NCI-H187 treated with DMSO at 0.1 percent for 48 hours (cell line): ENCODE measurements at places on chromosomes 2 and 18.

- DNase-seq: no peak
Measured at GRCh38 chr2:215836881-215837280, 176.5 kb downstream of the MREG start.

DNA sequence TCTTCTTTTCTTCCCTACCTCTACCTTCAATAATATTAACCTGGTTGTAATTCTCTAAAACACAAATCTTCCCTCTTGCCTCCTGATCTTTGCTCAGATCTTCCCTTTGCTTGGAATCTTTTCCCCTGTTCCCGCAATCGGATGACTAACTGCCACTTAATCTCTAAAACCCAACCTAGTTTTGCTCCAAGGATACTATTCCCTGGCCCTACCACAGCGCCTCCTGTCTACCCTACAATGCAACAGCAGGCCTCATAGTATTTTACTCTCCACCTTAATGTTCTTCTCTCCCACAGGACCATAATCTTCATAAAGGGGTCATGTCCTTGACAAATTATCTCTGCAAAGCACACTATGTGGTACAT is 246.8 kb upstream of the TNP1 start:
- DNase-seq: no peak

- no peak for DNase-seq
Measured at GRCh38 chr2:37549598-37549997, 121.8 kb downstream of the CDC42EP3 start.

GRCh38 chr2:47905386-47906156 is 727 bp downstream of the FBXO11 start:
- no peak for DNase-seq

DNA sequence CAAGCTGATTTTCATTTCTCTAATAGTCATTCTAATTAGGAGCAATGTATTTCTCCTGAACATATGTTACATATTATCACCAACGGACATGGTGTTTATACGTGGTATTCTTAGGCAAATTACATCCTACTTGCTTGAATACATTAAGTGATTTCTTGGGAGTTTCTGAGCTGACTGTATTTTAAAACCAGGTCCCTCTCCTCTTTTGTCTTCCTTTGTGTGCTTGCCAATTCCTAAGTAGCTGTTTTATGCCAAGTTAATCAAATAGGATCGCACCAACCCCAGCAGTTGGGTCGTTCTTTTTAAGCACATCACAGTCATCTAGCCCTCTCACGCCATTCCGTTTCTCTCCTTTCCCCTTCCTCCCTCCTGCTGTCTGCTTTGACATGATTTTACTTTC is 75.4 kb upstream of the MAP2 start:
- no peak for DNase-seq

GRCh38 chr2:181305301-181306123 is 151.7 kb upstream of the ITGA4 start:
- peak; percentile 45 for DNase-seq

DNA sequence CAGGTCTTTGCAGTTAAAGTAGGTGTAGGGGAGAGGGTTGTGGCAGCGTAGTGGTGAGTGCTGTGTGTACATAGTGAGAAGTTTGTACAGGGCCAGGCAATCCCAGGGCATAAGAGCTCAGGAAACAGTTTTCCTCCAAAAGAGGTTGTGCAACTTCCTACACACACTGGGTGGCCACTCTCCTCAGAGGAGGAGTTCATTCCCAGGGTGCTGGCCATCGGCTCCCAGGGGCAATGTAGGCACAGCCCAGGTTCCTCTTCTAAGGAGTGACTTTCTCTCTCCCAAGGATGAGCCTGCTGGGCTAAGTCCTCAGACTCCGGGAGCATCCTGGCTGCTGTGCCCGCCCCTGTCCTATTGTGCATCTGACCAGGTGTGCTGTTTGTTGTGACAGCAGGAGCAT is 3.0 kb downstream of the ACOXL start:
- DNase-seq: no peak

GRCh38 chr2:65863713-65864112 is 431.3 kb upstream of the SPRED2 start:
- DNase-seq: no peak

GRCh38 chr2:31067259-31067658 is 71.0 kb downstream of the GALNT14 start:
- no peak for DNase-seq

- DNase-seq: no peak
Measured at GRCh38 chr18:12640881-12641200, 17.1 kb downstream of the SPIRE1 start.

GRCh38 chr2:60028849-60029565 is 524.4 kb downstream of the BCL11A start:
- DNase-seq: no peak

DNA sequence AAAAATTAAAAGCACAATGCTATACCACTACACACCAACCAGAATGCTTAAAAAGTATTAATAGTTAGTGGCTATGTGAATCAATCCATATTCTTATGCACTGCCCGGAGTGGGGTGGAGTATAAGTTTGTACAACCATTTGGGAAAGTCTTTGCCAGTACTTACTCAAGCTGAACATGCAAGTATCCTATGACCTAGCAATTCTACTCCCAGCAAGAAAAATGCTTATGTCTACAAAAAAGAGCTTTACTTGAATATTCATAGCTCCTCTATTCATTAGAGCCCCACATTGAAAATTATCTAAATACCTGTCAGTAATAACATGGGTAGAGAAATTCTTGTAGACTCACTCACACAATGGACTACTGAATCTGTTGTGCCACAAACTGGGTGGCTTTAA is 21.4 kb upstream of the CNOT11 start:
- no peak for DNase-seq

GRCh38 chr18:77359561-77360314 is 110.1 kb downstream of the GALR1 start:
- DNase-seq: no peak

GRCh38 chr2:195138435-195138834 is 518.6 kb upstream of the SLC39A10 start:
- DNase-seq: no peak

DNA sequence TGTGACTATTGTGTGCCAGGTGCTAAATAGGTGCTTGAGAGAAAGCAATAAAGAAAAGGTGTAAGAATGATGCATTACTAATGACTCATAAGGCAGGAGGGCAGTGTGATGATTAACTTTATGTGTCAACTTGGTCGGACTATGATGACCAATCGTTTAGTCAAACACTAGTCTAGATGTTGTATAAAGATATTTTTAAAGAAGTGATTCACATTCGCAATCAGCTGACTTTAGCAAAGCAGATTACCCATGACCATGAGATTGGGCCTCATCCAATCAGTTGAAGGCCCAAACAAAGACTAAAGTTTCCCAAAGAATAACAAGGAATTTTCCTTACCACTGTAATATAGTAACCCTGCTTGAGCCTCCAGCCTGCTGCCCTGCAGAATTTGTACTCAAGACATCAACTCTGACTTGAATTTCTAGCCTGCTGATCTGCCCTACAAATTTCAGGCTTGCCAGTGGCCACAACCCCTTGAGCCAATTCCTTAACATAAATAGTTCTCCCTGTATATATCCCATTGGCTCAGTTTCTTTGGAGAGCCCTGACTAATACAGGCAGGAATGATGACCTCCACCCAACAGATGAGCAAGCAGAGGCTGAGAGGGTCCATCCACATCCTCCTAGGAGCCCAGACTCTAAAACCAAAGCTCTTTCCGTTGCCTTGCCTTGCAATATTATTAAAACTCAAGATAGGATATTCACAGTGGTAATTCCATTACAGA is 132.6 kb downstream of the ACTR3 start:
- no peak for DNase-seq

GRCh38 chr18:70169747-70170146 is 35.7 kb downstream of the RTTN start:
- no peak for DNase-seq

- no peak for DNase-seq
Measured at GRCh38 chr18:610214-610928, 13.6 kb downstream of the CLUL1 start.

DNA sequence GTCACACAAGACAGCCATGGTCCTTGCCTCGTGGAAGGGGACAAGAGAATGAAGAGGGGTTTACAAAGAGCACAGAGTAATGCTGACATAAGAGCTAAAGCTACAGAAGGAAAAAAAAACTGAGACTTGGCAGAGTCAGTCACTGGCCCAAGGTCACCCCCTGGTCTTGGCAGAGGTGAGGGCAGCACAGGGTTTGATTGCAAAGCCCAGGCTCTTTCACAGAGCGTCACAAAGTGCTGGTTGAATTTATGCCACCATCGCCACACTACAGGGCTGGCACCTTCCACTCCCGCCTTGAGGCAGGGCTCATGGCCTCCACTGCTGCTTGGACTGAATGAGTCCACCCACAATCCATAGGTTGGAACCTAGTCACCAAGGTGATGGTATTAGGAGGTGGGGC is 190.2 kb downstream of the INHBB start:
- no peak for DNase-seq

DNA sequence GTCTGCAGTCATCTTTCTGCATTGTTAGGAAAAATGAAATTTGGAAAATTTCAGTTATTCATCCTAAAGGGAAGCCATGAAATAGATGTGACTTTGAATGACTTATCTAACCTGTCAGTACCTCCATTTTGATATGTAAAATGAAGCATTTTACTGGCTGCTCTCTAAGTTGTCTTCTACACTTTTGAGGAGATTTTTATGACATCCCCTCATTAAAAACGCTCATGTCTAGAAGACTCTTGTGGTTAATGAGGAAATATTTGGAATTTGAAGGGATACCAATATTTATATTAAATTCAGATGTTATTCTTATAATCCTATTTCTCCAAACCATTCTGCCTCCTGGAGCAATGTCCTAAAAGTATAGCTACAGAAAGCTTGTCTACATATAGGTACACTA is 73.8 kb upstream of the THUMPD2 start:
- no peak for DNase-seq

DNA sequence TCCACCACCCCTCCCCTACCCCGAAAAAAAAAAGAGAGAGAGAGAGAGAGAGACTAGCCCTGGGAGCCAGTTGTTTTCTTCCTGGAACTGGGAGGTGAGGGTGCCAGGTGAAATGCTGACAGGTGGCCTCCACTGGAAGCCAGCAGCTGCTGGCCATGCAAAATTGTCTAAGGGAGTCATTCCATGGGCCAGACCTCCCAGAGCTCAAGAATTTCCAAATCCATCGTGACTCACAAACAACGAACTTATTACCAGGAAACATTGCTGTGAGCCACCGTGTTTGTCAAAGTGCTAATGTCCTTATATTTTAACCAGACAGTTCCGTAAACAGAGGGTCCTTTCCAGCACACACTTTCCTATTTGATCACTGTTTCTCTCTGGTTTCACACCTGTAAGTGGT is 68.5 kb upstream of the PID1 start:
- no peak for DNase-seq

GRCh38 chr2:181540421-181540820 is 83.2 kb downstream of the ITGA4 start:
- no peak for DNase-seq

DNA sequence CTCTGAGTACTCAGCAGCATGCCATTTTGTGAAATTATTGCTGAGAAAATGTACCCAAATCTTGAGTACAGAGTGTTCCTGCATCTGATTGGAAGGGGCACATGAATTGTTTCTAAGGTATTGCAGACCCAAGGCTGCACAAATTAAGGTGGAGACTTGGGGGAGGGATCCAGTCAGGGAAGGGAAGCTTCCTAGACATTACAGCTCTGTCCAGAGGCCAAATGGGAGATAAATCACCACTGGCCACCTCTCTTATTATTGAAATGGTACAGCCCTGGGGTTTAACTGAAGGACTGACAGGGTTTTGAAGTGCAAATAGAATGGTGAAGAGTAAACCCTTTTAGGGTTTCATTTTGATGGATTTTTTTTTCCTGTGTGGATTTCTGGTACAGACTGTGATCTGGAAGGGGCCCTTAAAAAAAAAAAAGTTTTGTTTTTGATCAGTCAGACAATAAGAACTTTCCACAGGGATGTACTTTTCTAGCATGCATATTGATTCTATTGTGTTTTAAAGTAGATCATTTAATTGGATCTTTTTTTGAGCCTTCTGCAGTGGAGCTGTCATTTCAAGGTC is 119.4 kb downstream of the GREB1L start:
- no peak for DNase-seq

DNA sequence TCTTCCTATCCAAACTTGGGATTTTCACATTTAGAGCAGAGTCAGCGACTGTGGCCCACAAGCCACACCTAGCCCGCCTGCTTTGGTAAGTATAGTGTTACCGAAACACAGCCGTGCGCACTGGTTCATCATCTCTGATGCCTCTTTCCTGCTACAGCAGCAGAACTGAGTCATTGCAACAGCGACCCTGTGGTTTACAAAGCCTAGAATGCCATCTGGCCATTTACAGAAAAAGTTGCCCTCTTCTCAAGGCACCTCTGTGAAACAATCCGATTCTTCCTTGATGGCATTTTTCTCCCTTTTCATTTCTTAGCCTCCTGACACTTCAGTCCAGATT is 10.7 kb upstream of the IAH1 start:
- DNase-seq: no peak

DNA sequence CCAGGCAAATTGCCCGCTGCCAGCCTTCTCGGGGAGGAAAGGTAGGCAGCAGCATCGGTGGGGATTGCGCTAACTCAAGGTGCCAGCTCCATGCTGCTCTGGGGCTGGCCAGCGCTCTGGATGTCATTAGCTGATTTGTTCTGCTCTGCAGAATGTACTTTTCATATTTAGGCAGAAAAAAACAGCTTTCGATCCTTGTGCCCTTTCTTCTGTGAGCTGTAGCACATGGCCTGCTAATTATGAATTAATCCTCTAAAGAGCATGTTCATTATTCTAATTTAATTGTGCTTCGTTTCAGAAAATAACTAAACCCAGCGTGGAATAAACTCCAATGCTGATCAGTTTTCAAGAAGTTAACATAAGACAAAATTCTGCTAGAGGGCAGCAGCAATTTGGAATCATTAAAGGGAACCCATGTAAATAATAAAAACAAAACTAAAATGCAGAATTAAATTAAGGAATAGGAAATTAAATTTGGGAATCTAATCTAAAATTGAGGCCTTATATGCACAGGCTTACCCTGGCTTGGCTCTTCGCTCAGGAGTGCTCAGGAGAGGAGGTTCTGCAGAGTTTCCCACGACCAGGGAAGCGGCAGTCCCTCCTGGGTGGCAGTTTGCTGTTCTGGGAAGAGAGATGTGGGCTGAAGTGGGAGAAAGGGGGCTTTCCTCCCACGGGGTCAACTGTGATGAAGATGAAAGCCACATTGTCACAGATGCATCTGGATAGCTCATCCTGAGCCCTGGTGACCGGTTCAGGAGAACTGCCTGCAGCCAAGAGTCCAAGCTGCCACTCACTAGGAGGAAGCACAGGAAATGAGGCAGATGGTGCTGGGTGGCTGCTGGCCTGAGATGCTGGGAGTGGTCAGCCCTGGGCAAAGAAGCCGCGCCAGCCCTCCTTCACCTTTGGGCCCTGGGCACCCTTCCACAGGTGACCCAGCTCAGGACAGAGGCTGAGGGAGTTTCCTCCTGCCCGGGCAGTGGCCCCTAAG is 93.2 kb upstream of the PKDCC start:
- DNase-seq: no peak
